ENCODE measurements at places on chromosomes 3 and 15.

GRCh38 chr3:14801031-14801430 lies 17.7 kb upstream of the FGD5 start:
- no peak for DNase-seq

GRCh38 chr3:7847021-7847420 lies 654.6 kb upstream of the LMCD1 start:
- DNase-seq, result no peak

GRCh38 chr3:50486219-50486888 lies 17.1 kb downstream of the CACNA2D2 start:
- DNase-seq, result no peak

GRCh38 chr3:26750263-26750662 lies 127.7 kb downstream of the LRRC3B start:
- DNase-seq, result no peak

- no peak for DNase-seq
Observed at GRCh38 chr3:156860873-156861272, 34.7 kb downstream of the LEKR1 start.

DNA sequence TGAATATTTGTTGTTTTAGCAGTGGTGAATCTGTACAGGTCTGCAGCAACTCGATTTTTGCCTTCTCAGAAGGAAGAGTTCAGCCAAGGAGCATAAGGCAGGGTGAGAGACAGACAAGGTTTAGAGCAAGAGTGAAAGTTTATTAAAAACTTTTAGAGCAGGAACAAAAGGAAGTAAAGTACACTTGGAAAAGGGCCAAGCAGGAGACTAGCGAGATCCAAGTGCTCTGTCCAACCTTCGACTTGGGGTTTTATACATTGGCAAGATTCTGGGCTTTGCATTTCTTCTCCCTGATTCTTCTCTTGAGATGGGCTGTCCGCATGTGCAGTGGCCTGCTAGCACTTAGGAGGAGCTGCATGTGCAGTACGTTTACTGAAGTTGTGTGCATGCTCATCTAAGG lies 46.7 kb upstream of the AADACL2 start:
- no peak for DNase-seq

DNA sequence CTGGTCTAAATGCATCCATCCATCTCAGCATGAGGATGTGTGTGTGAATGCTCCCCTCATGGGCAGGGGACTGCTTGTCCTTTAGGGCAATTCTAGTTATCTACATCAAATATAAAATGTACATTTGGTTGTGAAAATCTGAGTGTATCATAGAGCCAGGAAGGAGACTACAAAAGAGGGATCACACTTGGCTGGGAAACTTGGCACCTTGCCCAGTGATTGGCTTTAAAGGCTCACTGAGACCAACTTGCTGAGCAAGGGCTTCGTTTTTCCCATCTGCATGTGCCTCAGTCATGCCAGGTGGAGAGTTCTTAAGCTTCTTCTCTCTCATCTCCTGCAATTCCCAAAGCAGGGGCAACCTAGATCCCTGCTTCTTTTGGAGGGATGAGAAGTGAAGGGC lies 5.2 kb downstream of the CAPN3 start:
- DNase-seq, result no peak

DNA sequence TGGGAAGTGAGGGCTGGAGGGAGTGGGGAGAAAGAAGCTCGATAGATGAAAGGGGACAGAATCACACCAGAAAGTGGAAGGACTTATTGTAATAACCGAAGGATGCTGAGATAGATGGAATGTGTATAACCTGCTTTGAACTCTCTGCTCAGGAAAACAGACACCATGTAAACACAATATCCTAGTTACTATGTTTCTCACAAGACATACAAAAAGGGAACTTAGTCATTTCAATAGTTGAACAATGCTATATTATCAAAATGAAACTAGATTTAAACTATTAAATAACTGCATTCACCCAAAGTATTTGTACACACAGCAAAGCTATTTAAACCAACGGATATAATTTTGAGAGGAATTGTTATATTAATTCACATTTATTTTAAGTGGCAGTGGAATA lies 108.3 kb upstream of the GADL1 start:
- no peak for DNase-seq

DNA sequence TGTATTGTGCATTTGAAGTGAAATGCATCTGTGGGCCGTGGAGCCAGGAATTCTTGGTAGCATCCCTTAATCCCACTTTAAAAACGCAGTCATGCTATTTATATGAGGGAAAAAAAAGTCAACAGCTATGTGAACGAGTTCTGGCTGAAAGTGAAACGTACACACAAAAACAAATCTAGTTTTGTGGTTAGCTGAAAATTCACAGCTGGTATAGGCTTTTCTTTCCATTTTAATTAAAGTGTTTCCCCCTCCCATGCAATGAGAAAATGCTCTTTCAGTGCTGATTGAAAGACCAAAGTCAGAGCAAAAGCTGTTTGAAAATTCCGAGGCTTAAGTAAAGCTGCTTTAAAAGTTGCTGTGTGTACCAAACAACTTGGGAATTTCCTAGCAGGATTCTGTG lies 297.4 kb downstream of the PLCL2 start:
- no peak for DNase-seq

GRCh38 chr3:107124885-107125284 lies 252.4 kb upstream of the CCDC54 start:
- DNase-seq, result no peak

GRCh38 chr15:56495533-56495932 lies 30.6 kb upstream of the MNS1 start:
- no peak for DNase-seq

DNA sequence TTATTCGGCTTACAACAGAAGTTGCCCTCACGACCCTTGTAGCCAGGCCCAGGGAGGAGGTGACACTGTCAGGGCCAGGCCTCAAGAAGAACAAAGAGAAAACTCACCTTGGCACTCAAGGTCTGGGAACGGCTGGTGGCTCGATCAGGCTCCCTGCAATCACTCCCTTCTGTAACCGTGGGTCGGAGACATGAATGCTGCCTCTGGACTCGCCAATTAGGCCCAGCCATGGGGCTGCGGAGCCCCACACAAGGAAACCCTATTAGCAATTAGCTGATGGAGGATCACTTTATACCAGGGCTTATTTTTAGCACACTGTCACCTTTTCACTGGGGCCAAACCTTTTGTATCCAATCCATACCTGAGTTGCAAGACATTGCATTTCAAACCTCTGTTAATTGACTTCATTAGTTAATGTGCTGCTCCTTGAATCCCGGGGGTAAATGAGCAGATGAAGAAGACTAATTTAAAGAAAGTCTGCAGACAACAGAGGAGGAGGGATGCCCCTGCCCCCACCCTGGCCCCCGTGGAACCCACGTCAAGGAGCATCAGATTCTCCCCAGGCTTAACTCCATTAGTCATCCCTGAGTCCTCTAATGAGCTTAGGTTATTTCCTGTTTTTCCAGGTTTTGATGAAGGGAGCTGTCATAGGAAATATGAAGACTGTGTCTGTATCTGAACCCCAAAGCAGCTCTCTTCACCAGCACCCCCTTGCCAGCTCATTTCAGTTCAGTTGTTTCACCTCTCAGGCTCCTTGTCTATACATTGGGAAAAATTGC lies 255.3 kb downstream of the RORA start:
- DNase-seq, result no peak

- no peak for DNase-seq
Observed at GRCh38 chr3:153911116-153911515, 210.1 kb upstream of the ARHGEF26 start.

- no peak for DNase-seq
Observed at GRCh38 chr3:191176038-191176785, 22.8 kb upstream of the OSTN start.

DNA sequence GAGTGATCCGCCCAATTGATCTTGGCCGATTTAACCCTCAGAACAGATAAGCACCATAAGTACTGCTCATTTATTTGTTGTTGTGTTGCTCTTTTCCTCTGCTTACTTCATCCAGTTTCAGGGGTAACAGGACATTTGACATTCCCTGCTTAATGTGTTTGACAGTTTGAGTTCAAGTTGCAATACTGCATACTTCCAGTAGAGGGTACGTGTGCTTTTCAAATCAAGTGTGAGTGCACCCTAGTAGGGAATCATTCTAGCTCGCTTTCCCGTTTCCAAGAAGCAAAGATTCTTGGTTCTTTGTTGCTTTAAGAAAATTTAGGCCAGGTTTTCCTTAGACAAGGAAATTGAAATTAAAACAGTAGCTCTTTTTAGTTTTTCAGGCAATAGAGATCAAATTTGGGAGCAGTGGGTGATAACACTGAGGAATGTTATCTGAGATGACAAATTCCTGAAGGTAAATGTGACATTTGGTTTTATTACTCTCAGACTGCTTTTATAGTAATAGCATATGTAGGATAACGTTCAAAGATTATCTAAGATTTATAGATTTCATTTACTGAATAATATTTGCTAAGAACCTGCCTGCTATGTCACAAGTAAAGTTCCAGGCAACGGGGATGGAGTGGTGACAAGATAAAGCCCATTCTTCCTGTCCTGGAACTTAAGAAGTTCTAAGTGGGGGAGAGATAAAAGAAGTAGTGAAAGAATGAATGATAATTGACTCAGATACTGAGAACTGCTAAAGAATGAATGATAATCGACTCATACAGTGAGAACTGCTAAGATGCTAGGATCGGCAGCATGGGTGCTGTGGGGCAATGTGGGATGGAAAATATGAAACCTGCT lies 73.3 kb downstream of the SYNPR start:
- DNase-seq, result no peak

GRCh38 chr15:42059661-42060476 lies 34.5 kb downstream of the PLA2G4D start:
- peak; percentile 61 for DNase-seq

DNA sequence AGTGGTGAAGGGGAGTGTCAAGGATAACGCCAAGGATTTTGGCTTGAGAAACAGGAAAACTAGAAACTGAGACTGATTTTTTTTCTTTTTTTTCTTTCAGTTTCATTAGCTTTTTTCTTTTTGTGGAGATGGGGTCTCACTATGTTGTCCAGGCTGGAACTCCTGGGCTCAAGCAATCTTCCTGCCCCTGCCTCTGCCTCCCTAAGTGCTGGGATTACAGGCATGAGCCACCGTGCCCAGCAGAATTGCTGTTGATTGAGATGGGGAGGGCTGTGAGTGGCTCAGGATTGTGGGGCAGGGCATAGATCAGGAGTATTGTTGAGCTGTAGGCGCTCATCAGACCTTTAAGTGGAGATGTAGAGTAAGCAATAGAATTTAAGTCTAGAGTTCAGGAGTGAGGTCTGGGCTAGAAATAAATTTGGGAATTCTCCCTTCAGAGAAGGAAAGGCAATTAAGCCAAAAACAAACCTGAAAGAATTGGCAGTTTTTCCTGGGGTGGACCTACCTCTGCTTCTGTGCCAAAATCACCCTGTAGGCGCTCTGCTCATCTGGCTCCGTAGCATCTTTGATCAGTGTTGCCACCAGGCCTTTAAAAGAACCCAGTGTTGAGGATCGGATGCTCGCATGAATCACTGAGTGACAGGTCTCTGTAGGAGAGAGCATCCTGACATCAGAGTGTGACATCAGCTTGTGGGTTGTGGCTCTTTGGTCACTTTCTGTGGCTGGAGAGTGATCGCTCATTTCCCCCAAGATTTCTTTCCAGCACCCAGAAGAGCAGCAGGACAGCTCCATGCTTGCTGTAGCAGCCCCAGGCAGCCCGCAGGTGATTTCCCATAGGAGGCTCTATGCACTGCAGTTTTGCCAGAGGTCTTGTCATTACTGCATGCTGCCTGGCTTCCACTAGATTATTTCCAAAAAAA lies 15.8 kb downstream of the ABHD17C start:
- DNase-seq, result no peak

DNA sequence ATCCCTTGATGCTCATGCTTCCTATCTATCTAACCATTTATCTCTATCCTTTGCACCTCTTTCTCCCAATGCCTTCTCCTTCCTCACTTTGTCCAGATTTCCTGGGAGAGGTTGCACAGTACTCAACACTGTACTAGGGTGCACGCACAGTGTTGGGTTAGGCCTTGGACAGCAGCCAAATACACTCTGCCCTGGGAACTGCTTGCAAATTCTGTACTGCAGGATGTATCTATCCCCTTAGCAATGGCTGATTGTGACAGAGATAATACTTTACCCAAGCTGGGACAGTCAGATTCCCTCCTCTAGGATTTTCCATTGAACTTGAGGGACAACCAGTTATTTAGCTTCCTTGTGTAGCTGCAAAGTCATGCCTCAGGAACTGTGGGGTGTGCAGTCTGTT lies 113.3 kb downstream of the IL20RB start:
- no peak for DNase-seq

DNA sequence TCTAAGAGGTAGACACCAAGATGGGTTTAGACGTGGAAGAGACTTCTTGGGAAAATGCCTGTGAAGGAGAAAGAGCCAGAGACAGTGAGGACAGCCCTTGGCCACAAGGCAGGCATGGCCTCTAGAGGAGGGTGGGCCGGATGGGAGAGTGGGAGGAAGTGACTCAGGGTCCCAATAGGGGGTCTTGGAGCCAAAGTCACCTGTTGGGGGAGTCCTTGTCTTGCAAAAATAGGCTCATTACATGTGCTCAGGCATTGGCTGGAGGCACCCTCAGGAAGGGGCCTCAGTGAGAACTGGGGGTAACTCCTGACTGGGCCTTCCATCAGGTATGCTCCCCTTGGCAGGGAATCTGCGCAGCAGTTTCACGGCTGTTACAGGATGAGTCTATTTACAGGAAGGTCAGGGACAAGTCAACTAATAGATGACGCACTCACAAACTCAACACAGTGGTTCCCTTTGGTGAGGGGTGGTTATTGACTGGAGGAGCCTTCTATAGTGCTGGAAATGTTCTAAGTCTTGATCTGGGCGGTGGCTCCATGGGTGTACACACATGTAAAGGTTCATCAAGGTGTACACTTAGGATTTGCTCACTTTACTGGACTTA lies 259.6 kb downstream of the XXYLT1 start:
- DNase-seq, result no peak

DNA sequence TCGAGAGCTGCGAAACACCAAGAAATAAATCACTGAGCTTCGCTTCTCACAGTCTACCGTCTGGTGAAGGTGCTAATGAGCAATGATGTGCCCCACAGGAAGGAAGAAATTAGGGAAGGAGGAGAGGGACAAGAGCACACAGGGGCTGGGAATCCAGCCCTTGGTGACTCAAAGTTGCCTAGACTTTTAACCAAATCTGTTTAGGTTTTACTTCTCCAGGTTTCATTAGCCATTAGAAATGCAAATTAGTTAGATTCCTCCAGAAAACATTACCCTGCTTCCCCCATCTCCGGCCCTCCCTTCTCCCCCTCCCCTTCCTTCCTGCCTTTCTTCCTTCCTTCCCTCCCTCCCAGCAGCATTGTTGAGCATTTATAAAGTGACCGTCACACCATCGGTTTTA lies 59.3 kb upstream of the UBE2E1 start:
- no peak for DNase-seq

DNA sequence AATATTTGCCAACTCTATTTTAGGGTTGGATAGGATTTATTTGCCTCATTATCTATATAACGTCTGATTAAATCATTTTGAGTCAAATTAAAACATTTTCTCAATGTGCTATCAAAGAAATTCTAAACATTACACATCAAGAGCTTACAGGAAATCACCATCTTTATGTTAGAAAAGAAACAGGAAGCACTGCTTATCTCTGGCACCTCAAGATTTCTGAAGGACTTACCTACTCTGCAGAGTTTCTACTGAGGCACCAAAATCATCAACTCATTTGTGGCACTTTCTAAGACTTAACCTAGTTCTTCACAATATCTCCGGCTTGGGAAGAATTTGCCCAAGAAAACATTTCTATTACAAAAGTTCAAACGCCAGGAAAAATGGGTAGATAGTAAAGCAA lies 181.3 kb upstream of the EOMES start:
- no peak for DNase-seq

- DNase-seq, result peak; percentile 26
Observed at GRCh38 chr3:48504051-48504946, at the start of gene SHISA5. Gene SHISA5 (minus strand): TSS chr3:48504174. CDS start chr3:48504094, 80 bp downstream.

GRCh38 chr3:191380001-191380400 lies 49.7 kb upstream of the UTS2B start:
- no peak for DNase-seq

- no peak for DNase-seq
Observed at GRCh38 chr3:98353554-98353953, at the start of gene OR5K4. Gene OR5K4 (plus strand): TSS chr3:98353854. CDS start chr3:98353854, 0 bp downstream.

All from stimulated activated CD4-positive, alpha-beta T cell treated with anti-CD3 and anti-CD28 coated beads, Interleukin-1b, Interleukin-23, amount 100 ng/mL, for 1 hour (primary cell).